ENCODE measurements at places on chromosomes 16 and 17.

DNA sequence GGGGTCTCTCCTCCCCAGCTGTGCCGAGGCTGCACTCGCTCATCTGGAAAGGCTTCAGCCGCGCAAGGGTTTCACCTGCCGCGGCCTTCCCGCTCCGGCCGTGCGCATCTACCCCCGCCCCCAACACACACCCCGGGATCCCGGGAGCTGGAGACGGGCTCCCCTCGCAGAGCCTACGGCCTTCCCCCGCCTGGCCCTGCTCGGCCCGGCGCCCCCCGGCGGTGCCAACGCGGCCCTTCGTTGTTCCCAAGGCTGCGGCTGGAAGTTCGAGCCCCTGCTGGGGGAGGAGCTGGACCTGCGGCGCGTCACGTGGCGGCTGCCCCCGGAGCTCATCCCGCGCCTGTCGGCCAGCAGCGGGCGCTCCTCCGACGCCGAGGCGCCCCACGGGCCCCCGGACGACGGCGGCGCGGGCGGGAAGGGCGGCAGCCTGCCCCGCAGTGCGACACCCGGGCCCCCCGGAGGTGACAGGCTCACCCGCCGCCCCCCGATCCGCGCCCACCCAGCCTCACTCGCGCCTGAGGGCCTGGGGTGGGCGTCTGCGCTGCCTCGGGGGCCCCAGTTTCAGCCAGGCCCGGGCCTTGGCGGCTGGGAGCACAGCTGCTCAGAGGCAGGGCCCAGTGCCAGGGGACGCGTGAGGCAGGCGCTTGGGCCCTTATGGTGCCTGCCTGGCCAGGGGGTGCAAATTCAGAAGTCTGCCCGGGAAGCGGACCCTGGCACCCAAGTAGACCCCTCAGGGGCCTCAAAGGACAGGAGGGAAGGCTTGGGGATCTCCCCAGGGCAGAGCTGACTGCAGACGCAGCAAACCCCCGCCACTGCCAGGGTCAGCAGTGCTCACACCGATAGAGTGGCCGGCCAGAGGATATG, 11.2 kb downstream of the GALK1 start:
- DNase-seq = peak; percentile 72

GRCh38 chr16:11312718-11313492, 31.8 kb upstream of the PRM1 start:
- peak; percentile 75 for DNase-seq

DNA sequence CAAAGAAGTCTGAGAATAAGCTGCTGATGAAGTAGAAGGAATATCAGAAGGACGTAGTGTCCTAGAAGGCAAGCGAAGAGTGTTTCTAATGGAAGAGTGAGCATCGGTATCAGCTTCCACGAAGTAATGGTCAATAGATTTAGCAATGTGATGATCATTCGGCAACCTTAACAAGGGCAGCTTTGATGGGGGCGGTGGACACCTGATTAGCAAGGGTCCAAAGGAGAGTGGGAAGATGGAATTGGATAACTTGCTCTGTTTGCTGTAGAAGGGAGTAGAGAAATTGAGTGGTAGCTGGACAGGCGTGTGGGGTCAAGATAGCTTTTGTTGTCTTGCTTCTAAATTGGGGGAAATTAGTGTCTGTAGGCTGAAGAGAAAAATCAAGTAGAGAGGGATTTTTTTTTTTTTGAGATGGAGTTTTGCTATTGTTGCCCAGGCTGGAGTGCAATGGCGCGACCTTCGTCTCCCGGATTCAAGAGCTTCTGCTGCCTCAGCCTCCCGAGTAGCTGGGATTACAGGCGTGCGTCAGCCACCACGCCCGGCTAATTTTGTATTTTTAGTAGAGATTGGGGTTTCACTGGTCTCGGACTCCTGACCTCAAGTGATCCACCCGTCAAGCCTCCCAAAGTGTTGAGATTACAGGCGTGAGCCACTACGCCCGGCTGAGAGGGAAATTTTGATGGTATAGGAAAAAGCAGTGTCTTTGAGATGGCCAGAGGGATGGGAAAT, 13.9 kb upstream of the HES7 start:
- no peak for DNase-seq

DNA sequence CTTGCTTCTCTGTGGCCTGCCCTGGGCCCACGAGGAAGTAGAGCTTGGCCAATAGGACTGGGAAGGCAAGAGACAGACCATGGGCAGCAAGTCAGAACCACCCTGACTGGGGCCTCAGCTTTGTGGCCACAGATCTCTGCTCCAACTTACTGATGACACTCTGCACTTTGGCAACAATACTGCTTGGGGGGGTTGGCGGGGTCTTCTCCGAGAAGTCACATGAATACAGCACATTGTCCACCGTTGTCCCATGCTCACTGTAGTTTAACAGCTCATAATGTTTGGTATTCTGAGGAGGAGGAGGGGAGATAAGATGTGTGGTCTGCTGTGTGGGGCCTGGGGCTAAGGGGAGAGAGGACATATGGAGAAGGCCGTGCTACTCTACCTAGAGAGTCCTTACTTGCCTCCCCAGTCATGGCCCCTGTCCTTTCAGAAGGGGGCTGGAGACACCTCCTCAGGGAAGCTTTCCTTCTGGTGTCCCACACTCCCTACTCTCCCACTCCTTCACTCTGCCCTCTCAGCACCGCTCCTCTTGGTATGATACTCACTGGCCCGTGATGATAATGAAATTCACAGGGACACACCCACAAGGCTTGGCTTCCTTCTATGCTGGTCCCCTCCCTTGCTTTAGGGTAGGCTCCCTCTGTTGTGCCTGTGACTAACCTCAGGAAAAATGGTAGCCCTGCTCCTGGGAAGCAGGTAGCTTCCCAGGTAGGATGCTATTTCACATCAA, 4.0 kb upstream of the DHRS13 start:
- no peak for DNase-seq

- no peak for DNase-seq
Measured at GRCh38 chr17:59504821-59505220, 60.6 kb upstream of the DHX40 start.

GRCh38 chr16:49351096-49351487, 22.5 kb upstream of the C16orf78 start:
- no peak for DNase-seq

- peak; percentile 43 for DNase-seq
Measured at GRCh38 chr17:32519228-32520103, 32.7 kb downstream of the CDK5R1 start.

DNA sequence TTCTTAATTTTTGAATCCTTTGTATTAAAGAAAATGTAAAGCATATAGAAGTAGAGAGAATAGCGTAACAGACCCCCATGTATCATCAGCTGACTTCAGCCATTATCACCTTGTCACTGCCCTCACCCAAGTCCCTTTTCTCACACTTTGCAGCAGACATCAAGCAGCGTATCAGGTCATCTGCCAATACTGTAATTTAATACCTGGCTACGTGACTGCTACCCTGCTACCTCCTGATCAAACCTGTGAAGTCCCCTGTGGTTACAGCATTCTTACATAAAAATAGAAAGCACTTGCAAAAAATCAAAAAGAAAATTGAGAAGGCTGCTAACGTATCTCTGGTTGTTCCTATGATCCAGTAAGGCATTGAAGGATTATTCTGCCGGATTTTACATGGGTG, 96.4 kb downstream of the PLCG2 start:
- no peak for DNase-seq

GRCh38 chr17:81350320-81350890, 44.9 kb upstream of the BAHCC1 start:
- DNase-seq = no peak

GRCh38 chr17:37826497-37827430, 81.9 kb upstream of the HNF1B start:
- no peak for DNase-seq

DNA sequence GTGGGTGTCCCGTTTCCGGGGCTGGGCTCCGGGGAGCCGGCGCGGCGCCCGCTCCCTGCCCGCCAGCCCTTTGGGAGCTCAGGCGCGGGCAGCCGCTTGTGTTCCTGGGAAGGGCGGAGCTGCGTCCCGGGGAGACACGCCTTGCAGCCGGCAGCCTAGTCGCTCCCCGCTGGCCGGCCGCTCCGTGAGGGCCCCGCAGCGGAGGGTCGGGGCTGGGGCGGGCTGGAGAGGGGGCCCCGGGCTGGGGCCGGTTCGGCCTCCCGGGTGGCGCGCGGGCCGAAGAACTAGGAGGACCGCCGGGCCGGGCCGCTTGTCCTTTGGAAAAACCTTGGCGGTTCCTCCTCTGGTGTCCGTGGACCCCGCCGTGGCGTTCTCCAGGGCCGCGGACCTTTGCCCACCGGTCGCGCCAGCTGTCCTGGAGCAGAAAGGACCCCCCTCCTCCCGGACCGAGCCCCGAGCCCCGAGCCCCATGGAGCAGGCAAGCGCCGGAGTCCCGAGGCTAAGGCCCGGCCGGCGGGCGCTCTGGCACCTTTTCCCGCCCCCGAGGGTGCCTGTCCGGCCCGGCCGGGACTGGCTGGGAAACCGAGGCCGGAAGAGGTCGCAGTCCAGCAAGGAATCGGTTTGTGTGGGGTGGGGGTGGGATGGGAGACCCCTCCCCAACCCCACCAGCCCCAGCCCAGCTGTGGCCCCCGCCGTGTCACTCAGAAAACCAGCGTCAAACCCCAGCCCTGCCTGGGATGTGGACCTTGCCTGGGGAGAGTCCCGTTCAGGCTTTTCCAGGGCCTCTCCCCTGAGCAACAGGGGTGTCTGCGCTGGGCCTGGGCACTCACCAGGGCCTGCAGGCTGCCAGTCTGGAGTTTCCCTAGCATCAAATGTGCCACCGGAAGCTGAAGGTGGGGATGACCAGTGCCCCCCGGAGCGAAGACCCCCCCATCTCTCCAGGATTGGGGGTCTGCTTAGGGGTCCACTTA, 6.8 kb upstream of the TBC1D3B start:
- peak; percentile 65 for DNase-seq

DNA sequence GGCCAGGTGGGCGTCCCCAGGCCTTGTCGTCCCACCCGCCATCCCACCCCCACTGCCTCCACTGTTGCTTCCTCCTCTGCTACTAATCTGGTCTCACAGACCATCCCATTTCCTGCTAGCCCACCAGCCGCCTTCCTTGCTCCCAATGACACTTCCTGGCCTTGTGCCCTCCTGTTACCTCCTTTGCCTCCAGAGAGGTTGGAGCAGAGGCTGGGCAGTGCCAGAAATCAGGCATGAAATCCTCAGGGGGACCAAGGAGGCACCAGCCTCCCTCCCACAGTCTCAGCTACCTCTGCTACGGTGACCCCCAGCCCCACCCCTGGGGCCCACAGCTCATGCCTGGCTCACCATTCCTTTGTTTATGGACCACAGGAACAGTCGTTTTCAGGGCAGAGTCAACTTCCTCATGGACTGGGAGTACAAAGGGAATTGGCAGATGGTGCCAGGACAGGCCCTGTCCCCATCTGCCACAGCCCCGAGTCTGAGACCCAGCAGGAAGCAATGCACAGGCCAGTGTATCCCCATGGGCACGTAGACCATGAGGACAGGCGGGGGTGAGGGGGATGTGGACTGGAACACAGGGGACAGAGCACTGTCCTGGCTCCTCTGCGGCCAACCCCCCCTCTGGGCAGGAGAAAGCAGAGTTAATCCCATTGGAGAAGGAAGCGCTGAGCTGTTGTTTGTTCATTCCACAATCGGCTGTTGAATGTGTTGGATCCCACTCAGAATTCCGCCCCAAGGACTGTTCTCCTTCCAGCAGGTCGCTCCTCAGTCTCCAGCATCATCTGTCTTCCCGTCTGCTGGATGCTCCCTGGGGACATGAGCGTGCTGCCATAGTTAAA, 2.2 kb upstream of the CDH5 start:
- DNase-seq = peak; percentile 59

- no peak for DNase-seq
Measured at GRCh38 chr16:4089811-4090301, 26.4 kb downstream of the ADCY9 start.

GRCh38 chr16:50523710-50524109, 24.5 kb upstream of the NKD1 start:
- no peak for DNase-seq

DNA sequence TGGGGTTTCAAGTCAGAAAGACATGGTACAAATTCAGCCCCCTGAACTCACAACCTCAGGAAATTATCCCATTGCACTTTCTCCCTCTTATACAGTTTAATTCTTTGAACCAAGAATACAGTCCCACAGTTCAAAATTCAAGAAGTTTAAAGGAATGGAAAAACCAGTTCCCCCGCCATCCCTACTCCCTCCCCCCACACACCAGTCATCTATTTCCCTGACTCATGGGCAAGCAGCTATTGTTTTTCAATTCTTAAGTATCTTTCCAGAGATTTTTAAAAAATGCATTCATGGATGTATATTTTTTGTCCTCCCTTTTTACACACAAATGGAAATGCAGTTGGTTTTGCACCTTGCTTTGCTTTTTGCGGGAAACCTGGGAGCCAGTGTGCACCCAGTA, 7.3 kb downstream of the SYCE1L start:
- DNase-seq = no peak

DNA sequence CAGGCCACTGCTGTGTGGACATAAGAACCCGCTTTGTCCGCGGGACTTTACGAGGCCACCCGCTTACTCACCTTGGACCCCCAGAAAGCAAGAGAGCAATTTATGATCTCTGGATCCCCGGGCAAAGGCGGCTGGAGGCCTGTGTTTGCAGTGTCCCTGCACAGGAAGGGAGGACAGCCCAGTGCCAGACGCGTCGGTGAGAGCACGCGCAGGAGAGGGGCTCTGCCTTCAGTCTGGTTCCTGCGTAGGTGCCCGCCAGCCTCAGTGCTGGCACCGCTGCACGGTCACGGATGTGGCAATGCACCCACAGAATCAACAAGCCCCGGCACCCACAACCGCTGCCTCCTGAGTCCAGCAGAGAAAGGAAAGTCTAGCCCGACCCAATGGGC, 248.4 kb downstream of the C16orf95 start:
- no peak for DNase-seq

GRCh38 chr16:22402191-22402590, 27.8 kb upstream of the CDR2 start:
- peak; percentile 30 for DNase-seq

GRCh38 chr16:30351586-30352419, 3.3 kb downstream of the CD2BP2 start:
- DNase-seq = peak; percentile 58

DNA sequence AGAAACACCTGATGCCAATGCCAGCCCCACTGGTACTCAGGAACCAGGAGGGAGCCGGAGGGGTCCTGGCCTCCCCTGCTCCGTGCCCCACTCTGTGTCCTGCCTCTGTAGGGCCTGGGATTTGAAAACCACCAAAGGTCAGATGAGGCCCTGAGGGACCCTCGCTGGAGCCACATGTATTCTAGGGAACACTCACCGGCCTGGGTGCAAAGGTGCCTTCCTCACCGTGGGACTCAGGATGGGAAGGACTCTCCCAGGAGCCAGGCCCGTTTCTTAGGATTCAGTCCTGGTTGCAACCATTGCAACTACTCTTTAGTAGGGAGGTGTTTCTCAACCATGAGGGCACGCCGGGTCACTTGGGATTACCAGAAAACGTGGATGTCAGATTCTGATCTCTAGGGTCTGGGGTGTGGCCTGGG, 74.6 kb downstream of the N4BP1 start:
- DNase-seq = no peak

DNA sequence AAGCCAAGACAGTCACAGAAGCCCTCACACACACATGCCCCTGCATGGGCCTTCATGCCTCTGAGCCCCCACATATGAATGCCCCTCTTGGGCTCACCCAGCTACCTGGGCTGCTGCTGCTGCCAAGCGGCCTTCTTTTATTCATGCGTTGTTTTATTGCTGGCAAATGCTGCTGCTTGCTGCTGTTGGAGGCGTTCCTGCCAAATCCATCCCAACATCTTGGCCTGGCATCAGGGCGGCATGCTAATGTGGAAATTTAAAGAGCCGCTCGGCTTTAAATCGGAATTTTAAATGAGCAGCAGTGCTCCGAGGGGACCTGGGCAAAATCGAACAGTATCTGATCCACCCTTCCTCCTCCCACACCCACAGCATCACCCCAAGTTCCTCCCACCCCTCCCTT, 39.0 kb downstream of the NEUROD2 start:
- no peak for DNase-seq

Data from fibroblast of skin of right quadriceps (primary cell).